Stimulated activated CD4-positive, alpha-beta T cell treated with anti-CD3 and anti-CD28 coated beads, Interleukin-1b, Interleukin-23, amount 100 ng/mL, for 1 hour (primary cell): ENCODE measurements at places on chromosomes 5 and 9.

GRCh38 chr5:54453046-54453445 is 2.5 kb upstream of the HSPB3 start:
- DNase-seq = no peak

GRCh38 chr5:151155775-151156506 is 1.6 kb downstream of the ANXA6 start:
- DNase-seq = no peak

DNA sequence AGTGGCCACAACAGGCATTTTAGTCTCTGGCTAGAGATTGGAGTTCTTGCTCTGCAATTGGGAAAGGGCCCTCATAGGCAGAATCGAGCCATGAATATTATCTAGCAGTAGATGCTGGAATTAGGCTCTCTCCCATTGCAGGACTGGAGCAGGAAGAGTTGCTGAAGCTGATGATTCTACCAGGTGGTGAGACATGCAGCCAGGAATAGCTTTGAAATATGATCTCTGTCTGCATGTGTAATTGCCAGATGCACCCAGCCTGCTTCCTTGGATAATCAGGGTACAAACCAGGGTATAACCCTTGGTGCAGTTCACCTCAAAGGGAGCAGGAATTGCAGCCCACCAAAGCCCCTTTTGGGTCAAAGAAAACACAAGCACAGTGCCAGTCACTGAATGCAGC is 211.4 kb upstream of the FTMT start:
- DNase-seq = no peak

DNA sequence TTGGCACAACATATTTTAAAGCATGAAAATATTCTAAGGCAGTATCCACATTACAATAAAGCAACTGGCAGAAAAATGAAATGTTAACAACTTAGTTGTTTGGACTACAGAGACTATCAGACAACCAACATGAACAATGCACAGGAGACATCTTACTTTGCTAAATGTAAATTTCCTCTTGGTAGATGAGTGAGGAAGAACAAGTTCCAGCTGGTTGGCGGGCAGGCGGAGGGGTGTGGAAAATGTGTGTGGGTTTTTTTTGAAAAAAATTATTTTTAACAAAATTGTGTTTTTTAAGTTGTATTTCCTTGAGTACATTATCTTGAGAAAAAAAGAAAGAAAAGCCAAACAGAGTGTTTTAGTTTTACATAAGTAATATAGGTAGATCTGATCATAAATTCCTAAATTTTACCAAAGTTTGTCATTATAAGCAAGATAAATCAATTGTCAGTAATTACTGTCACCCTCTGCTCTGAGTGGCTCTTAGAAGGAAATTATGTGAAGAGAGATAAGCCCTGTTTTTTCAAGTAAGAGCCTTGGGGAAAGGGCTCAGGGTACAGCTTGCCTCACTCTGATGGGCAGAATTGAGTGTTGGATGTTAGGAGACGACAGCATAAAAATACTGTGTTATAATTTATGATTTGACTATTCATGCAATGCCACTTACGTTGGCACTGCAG is 42.5 kb downstream of the TMEM167A start:
- no peak for DNase-seq

GRCh38 chr5:23506329-23507236 is 826 bp upstream of the PRDM9 start:
- no peak for DNase-seq

- DNase-seq = no peak
These were observed 14.0 kb downstream of the TGFBR1 start for GRCh38 chr9:99118782-99119466.

GRCh38 chr5:119356612-119357188 is 881 bp downstream of the TNFAIP8 start:
- no peak for DNase-seq

- no peak for DNase-seq
These were observed 54.4 kb downstream of the EXD3 start for GRCh38 chr9:137368431-137369035.

- no peak for DNase-seq
These were observed 2.7 kb downstream of the PTGER4 start for GRCh38 chr5:40682154-40683017.

GRCh38 chr5:88660264-88660946 is 222.6 kb downstream of the MEF2C start:
- DNase-seq = no peak

GRCh38 chr5:149549461-149550267 is 1.6 kb downstream of the CSNK1A1 start:
- DNase-seq = no peak

DNA sequence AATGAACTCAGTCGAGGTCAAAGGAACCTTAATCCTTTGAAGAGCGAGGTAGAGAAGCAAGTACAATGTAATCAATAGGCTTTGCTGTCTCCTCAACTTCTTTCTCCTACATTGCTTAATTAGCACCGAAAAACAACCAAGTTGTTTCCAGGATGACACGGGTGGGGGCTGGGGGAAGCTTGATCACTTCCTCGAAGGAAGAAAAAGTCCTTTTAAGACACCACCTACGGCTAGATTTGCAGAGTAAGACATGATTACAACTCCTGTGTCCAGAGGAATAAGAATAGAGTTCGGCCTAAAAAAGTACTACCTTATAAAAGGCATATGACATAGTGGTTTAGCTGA is 811 bp upstream of the ARRDC3 start:
- no peak for DNase-seq

GRCh38 chr9:91117474-91117891 is 244.2 kb downstream of the AUH start:
- DNase-seq = no peak

GRCh38 chr5:95863383-95863757 is 40.8 kb upstream of the GLRX start:
- no peak for DNase-seq

DNA sequence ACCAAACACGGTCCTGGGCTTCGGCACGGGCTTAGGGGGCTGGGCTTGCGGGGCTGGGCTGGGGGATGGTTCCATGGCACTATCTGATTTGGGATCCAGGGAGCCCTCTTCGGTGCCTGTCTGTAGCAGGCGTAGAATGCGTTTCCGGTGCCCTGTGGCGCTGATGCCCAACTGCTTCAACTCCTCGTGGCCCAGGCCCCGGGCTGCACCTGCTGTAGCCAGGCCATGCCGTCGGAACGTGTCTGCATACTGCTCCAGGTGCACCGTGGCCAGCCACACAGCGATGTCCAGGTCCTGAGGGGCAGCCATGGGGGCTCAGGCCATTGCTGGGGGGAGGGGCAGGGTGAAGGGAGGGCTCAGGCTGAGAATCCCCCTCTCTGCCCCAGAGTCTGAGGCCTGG is 1.9 kb downstream of the ARAP3 start:
- DNase-seq = no peak

DNA sequence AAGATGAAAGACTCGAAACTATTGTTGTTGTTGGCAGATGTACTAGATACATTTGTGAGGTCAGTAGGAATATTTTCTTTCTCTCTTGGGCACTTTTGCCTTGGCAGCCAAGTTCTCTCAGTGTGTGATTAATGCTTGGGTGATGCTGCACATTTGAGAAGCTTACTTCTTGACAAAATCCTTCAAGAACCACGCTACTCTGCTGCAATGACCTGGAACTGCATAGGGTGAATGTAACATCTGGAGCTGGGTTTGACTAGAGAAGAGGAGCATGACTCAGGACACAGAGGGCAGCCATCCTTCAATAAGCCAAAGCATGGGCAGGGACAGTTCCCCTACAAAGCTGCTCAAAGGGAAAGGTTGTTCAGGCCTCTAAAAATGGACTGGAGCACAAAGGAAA is 75.5 kb upstream of the PUM3 start:
- no peak for DNase-seq

DNA sequence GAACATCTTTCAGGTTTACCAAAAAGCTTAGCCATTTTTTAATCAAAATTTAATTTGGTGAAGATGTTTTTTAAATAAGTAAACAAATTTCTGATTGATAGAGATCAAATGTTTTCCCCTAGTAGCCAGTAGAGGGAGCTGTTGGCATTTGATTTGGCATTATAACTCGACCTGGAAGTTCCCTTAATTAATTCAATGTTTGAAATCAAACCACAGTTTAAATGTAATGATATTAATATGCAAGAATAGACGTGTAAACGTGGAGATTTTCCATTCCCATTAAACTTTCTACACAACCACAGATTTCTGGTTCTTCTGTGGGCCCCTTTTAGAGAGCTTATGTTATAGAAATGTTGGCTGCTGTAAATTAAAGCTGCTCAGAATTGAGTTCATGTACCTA is 148.1 kb upstream of the MPDZ start:
- no peak for DNase-seq

GRCh38 chr5:61758711-61759110 is 426.7 kb downstream of the ZSWIM6 start:
- DNase-seq = no peak

DNA sequence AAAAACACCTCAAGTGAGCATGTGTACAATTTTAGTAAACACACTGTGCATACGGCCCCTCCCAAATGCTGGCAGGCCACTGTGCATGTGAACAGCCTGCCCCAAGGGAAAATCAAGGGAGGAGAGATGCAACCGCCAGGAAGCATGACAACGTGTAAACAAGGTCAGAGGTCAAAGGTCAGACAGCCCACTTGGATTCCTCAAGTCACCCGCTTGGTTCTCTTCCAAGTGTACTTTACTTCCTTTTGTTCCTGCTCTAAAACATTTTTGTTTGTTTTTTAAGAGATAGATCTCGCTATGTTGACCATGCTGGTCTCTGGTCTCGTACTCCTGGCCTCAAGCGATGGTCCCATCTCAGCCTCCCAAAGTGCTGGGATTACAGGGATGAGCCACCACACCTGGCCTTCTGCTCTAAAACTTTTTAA is 126.7 kb upstream of the SHB start:
- DNase-seq = no peak

GRCh38 chr5:71461360-71461759 is 5.9 kb downstream of the BDP1 start:
- no peak for DNase-seq

DNA sequence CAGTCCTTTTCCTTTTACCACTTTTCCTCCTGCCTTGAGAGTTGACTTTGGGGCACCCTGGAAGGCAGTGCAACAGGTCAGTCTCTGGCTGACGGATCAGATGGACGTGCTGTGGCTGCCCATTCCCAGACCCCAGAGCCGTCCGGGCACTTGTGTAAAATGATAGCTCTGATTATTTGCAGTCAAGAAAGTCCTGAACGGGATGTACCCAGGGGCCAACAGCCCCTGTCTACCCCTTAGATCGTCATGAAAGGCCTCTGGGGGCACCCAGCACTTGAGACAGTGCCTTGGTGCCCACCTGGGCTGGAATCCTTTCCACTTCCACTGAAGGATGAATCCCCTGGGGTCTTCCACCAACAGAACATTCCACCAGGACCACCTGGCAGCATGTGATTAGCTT is 17.7 kb upstream of the ANGPTL2 start:
- no peak for DNase-seq

DNA sequence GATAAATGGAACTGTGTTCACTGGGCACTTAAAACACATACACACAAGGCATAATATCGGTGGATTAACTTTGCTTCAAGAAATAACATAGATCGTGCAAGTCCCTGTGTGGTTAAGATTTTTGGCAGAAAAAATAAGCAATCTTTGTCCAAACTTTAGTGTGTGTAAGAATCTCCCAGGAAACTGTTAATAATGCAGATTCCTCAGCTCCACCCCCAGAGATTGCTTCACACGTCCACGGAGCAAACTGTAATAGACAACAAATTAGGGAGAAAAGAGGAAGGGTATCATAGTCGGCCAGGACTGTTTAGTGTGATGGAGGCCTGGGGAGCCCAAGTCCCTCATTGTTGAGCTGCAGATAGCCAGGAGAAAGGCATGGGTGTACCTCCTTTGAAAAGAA is 84.8 kb downstream of the PJA2 start:
- DNase-seq = no peak

DNA sequence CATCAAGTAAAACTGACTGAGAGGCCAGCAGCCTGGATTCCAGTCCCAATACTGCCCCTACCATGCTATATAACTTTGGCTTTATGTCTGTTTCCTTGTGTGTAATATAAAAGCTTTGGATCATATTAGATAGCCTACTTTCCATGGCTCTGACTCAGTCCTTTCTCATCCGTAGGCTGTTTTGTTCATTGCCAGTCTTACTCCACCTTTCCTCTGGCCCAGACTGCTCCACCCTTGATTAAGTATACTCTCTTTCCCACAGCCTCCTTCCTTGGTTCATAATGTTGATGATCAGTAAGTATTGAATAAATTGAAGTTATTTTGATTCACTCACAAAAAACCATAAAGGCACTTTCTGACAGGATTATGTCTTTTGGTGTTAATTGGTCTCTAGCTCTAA is 1.5 kb upstream of the MRPS30 start:
- DNase-seq = no peak

DNA sequence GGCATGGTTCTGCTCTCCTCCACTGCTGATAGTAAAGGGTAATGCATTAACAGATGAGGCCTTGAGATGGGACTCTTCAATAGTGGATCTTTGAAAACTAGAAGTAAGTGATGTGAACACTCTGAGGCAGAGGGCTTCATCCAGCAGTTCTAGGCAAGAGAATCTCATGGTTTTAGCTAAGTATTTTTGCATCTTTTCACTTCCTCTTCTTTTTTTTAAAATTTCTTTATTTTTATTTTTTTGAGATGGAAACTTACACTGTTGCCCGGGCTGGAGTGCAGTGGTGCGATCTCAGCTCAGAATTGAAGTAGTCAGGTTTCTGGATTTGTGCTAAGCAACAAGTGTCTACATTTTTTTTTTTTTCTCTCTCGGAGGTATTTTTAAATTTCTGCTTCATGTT is 101.9 kb downstream of the MTRR start:
- no peak for DNase-seq

DNA sequence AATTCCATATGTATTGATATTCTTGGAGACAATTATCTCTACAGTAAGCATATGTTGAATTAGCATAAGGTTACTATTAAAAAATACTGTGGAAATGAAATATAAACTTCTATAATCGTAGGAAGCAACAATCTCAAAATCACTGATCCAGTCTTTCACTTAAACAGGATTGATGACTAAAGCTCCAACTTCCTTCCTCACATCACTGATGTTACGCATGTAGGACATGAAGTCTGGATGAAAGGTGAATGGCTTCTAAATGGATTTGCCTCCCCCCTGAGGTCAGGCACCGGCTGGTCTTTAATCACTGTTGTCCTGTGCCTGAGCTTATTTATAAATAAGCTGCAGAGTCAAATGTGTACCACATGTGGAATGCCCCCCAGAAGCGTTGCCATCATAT is 157.1 kb upstream of the NFIB start:
- DNase-seq = no peak

- DNase-seq = no peak
These were observed 1.7 kb downstream of the SLIT3 start for GRCh38 chr5:169299191-169299662.

DNA sequence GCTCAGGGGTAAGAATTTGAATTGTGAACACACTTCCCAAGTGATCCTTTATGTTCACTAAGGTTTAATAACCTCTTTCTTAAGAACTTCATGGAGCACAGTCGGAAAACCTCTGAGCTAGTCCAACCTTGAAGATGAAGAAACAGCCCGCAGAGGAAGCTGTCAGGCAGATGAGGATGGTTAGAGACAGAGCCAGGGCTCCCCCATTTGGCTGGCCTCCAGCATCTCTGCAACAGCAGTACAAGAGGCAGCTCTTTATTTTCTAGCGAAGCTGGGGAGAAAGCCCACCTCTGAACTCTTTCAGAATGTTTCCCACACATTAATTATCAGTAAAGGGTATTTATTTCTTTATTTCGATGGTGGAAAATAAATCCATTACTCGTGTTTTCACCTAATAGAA is 350.8 kb downstream of the DMRT2 start:
- DNase-seq = no peak

GRCh38 chr9:17005056-17005823 is 129.6 kb upstream of the CNTLN start:
- DNase-seq = no peak
